ENCODE measurements at places on chromosomes 12 and 14.

DNA sequence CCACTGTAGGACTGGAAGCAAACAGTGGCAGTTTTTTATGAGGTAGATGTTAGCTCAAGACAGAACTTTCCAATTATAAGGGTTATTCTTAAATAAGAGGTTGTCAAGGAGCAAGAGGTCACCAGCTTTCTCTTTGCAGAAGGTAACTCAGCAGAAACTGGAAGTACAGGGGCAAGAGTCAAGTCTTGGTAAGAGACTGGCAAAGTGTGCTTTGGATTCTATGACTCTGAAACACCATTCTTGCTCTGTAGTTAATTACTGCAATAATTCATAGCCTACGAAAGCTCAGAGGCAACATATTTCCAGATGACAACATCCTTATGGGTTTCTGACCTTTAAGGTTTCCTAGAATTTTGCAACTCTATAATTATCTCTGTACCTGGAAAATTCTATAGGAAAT lies 51.3 kb downstream of the RMST start:
- DNase-seq = no peak

DNA sequence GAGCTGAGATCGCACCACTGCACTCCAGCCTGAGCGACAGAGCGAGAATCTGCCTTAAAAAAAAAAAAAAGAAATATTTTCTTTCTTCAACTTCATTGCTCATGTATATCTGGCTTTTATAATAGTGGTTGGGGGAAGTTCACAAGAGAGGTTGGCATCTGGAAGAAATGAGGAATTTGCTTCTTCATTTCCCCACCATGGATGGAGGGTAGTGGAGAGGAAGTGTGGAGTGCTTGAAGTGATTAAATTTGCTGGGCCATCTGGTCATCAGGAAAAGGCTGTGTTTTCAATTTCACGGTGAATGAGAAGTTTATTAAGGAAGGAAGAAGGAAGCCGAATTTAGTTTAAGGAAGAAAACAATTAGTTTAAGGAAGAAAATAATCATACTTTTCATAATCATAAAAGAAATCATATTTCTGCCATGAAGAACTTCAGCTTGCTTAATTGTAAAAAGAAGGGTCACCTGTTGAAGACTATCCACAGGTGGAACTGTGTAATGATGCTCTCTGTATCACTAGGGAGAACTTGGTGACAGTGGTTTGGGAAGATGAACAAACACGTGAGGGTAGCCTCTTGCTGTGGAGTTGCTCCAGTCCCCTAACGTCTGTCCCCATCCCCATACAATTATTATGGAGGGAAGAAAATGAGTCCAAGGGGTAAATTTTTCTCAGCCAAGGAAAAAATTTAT lies 197.3 kb upstream of the ARHGAP5 start:
- DNase-seq = no peak

DNA sequence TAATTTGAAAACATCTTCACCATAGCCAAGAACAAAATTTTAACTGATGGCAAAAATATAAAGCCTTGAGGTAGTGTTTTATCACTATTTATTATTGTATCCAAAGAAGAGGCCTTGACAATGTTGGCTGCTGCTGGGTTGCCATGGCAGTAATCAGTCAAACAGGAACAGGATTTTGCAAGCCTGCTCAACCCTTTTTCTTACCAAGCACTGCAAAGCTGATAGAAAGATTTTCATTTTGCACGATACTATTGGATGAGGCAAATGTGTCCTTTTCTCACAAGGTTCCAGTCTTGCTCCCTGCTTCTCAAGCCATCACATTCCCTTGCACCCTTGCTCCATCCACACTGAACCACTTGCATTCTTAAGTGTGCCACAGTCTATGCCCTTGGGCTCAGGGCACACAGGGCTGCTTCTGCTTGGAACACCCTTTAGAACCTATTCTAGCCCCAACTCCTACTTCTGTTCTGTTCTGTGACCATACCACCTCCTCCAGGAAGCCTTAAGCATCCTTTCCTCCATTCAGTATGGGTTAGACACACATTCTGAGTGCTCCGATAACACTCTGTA lies 76.5 kb upstream of the AMIGO2 start:
- DNase-seq = no peak

DNA sequence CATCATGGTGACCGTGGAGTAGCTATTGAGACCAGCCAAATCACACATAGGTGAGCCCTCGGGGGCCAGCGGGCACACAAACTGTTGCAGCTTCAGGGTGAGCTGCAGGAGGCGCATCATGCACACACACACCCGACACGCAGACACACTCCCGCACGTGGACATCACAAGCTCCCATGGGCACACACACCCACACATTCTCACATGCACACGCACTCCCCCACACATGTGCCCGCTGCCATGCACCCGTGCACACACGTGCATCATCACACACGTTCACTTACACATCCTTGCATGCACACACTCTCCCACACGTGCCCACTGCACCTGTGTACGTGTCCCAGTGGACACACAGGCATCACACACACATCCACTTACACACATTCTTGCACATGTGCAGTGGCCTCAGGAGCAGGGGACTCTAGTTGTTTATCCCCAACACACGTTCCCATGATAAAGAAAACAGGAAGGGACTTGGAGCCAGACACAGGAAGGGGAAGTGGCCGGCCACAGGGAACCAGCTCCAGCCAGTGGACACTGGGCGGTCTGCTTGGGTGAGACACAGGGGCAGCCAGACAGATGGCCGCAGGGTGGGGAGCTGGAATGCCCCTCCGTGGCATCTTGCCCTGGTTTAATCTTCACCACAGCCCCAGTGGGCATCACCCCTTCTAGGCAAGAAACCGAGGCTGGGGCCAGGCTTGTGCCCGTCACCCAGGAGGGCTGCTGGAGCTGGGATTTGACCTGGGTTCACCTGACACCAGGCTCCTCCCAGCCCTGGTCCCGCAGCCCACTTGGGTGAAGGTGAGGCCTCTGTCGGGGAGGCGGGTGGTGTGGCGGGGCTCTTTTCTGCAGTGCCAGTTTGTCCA lies 49.7 kb downstream of the CYP46A1 start:
- no peak for DNase-seq

GRCh38 chr12:20523658-20524057 lies 155.3 kb downstream of the PDE3A start:
- no peak for DNase-seq

GRCh38 chr14:100882026-100882967 lies 21.2 kb downstream of the RTL1 start:
- no peak for DNase-seq

GRCh38 chr12:12265571-12266388 lies 1.1 kb downstream of the LRP6 start:
- DNase-seq = no peak

GRCh38 chr12:50221228-50222008 lies 54.2 kb upstream of the CERS5 start:
- DNase-seq = no peak

DNA sequence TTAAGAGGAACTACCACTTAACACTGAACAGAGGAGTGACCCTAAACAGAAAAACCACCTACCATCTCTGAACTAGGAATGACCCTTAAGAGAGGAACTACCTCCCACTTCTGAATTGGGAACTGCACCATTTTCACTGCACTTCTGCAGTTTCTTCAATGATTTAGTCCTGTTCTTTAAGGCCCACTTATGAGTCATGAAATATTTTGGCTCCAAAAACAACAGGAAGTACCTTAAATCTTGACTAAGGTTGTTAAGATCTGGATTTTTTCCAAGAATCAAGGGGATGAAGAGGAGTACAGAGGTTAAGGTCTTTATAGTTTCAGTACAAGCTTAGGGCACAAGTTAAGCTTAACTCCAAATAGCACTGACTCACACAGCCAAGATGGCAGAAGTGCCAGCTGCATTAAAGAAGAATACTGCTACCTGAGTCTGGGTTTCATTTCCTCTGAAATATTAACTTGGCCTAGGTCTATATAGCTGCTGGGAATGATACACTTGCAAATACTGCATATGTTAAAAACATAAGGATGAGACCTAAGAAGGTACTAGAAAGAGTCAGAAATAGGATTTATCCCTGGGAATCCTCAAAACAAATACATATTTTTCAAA lies 4.2 kb downstream of the NPC2 start:
- no peak for DNase-seq

- no peak for DNase-seq
Observed at GRCh38 chr14:91891101-91891500, 23.8 kb upstream of the TC2N start.

GRCh38 chr14:94395888-94396574 lies 7.6 kb upstream of the SERPINA1 start:
- no peak for DNase-seq

DNA sequence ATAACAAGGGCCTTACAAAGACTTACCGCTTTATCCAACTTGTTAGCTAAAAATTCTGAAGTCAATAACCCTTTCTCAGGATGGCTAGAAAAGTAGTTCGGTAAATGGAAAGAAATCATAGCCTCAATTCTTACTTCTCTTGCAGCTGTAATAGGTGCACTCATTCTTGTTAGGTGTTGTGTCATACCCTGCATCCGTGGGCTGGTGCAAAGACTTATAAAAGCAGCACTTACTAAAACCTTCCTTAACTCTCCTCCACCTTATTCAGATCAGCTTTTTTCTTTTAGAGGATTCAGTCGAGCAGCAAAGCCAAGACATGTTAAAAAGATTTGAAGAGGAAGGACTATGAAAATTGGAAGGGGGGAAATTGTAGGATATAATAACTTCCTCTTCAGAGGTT lies 238.2 kb upstream of the DIO3 start:
- no peak for DNase-seq

DNA sequence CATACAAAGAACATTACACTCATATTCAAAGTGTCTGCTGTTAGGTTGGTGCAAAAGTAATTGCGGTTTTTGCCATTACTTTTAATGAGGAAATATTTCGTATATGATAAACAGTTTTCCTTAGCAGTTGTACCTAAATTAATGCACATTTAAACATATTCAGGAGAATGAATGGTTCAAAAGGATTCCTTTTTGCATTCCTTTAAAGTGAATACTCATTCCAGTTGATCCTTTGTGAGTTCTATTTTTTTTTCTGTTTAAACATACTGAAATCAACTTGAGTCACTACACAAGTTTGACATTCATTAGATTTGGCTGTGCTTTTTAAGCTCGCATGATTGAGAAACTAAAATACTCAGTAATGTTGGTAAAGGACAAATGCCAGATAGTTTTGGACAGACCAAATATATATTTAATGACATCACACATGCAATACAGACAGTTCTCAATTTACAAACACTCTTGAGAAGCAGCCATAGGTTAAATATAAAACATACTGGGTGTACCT lies 13.8 kb upstream of the SLC38A2 start:
- no peak for DNase-seq

DNA sequence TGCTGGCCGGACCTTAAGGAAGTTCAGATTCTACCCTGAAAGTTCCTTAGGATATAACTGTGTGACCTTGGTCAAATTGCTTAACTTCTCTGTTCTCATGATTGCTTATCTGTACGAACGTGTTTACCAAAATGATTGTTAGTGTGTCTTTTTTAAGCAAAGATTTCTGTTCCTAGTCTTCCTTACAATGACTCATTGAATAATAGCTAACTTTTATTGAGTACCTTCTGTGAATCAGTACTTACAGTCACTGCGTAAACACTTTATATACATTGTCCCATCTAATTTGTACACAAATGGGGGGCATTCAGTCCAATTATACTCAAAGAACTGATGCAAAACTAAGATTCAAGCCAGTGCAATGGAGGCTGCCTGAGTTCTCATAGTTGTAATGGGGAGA lies 4.2 kb upstream of the TMEM30B start:
- no peak for DNase-seq

DNA sequence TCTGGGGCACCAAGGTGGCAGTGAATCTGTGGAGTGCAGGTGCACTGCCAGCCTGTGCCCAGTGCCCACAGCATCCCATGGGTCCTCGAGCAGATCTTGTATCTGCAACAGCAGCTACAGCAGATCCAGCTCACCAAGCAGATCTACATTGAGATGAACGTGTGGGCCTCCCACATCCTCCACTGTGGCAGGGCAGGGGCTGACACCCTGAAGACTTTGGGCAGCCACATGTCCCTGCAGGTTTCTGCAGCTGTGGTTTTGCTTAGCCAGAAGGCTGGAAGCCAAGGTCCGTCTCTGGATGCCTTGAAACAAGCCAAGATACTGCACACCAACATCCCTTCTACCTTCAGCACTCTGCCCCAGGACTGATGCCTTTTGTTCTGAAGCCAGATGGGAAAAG lies 338.8 kb upstream of the OR4E1 start:
- no peak for DNase-seq

DNA sequence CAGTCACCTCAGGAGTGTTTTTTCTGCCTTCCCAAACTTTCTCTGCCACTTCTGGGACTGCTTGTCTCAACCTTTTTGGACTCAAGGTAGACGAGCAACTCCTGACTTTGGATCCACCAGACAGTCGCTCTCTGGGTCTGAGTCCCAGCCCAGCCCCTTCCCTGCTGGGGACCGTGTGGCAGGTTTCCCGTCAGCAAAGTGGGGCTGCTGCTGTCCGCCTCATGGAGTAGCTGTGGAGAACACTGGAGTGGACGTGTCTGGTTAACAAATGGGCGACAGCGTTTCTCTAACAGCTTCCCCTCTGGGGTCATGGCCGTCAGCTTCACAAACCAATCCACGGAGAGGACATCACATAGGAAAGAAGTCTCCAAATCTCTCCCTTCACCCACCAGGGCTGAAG lies 54.8 kb downstream of the KCTD10 start:
- no peak for DNase-seq

GRCh38 chr14:102868956-102869547 lies 53.4 kb upstream of the AMN start:
- DNase-seq = no peak

DNA sequence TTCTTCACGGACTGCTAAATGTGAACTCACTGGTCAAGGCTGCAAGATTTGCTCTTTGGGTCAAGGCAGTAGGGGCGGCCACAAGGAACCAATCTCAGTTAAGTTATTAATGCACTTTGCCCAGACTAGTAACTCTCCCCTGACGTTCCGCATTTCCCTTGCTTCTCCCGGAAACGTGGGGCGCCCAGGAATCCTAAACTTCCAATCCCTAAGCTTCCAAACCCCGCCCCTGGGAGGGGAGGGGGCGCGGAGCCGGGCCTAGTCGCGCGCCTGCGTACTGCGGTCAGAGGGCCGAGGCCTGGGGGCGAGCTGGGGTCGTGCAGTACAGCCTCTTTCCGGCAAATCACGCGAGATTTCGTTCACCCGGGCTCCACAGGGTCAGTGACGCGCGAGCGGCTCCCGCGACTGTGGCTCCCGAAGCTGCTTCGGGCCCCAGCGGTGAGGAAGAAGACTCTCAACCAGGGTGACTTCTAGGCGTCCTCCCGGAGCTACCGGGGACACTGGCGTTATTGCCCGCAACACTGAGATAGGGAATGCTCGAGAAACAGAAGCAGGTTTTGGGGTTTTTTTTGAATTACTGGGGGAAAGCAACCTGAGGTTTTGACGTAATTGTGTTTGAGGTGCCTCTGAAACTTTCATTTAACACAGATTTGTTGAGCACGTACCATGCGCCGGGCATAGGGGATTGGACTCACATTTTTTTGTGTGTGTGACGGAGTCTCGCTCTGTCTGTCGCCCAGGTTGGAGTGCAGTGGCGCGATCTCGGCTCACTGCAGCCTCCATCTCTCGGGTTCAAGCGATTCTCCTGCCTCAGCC lies at the start of gene PTGR2:
TSS of gene PTGR2 (plus strand) at position 265 of the 816 bp plus-strand sequence. CDS start 7,032 bp downstream, outside the sequence.
- DNase-seq = peak; percentile 57

Measured in cortex of kidney (tissue), 1 donor.